CD4-positive, alpha-beta T cell treated with Interleukin-17A for 1 hour (primary cell): ENCODE measurements at places on chromosomes 7 and 10.

DNA sequence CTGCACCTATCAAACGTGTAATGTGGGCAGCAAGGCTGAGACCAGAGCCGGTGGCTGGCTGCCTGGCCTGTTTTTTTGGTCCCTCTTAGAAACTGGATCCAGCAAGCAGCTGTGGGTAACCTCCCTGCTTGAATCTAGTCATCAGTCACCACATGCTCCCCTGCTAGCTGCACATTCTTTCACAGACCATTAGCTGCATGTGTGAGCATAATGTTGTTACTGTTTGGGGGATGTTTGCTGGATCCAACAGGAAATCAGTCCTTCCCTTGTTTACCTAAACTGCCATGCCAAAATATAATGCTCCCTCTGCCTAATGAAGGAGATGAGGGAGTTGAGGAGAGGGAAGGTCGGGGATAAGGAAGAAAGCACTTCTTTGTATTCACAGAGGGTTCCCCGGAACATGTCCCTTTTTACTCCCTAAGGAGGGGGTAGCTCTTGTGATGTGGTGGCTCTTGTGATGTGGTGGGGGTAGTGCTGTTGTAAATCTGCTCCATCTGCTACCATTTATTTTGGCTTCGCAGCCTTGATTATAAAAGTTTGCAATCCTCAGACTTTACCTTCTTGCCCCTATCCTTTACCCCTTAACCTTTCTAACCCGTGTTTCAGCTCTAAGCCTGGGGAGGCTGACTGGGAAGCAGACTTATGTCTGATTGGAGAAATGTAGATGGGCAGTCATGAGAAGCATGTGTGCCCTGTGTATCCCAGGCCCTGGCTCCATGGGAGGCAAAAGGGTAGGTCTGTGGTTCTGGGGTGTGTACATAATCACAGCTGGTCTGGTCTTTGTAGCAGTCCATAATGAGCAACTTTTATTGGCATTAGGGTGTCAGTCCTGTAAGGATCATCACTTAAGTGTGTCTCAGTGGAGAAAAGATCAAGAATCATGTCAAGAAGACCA, 20.8 kb downstream of the LOXL4 start:
- DNase-seq, result no peak

GRCh38 chr7:85638394-85638793, 451.5 kb upstream of the SEMA3D start:
- no peak for DNase-seq

GRCh38 chr7:81331061-81332018, 412.5 kb upstream of the SEMA3C start:
- no peak for DNase-seq

DNA sequence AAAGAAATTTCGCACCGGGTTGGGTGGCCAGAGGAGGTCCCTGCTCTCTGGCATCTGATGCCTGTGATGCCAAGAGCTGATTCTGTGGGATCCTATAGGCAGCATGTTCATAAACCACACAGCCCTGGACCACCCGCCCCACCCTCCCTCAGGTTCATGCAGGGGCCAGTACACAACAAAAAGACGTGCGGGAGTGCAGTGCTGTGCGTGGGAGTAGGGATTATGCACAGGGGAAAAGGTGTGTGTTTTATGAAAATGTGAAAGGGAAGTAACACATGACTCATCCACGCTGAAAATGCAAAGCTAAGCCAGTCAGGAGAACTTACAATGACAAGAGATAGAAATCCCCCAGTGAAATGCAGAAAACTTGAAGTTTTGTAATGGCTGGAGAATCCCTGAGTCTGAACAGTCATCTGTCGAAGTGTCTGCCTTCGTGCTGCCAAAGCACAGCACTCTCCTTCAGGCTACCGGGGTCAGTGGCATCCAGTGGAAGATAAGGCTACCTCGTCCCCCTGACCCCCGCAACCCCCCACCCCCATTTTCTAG, 1.1 kb downstream of the KIAA1217 start:
- no peak for DNase-seq

DNA sequence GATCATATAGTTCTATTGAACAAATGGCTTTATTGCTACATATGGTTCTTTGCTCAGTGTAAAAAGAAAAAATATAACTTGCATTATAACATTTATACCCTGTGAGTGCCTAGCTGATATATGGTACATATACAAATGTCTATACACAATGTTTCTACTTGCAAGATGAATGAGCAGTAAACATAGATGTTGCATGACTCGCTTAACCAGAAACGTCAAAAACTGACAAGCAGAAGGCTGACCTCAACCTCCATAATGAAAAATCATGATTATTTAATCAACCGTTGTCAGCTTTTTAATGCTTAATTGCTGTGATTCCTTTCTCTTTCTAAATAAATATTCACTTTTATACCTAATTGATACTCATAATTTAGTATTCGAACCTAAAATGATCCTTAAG, 183.3 kb downstream of the PTN start:
- no peak for DNase-seq

DNA sequence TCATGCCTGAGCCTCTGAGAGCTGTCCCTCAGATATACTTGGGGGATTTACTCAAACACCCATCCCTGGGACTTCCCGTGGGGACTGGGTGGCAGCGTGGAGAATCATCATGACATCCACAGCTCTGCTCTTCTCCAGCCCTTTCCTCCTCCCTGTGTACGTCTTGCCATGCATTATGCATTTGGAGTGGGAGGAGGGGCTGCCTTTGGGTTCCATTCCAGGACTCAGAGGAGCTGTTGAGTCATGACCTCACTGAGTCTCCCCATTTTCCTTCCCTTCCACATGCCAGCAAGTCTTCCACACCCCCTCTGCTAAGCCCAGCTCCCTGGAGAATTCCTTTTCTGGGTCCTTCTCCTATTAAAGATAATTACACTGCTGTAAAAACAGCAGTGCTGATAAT, 480.7 kb downstream of the SORCS3 start:
- DNase-seq, result no peak

DNA sequence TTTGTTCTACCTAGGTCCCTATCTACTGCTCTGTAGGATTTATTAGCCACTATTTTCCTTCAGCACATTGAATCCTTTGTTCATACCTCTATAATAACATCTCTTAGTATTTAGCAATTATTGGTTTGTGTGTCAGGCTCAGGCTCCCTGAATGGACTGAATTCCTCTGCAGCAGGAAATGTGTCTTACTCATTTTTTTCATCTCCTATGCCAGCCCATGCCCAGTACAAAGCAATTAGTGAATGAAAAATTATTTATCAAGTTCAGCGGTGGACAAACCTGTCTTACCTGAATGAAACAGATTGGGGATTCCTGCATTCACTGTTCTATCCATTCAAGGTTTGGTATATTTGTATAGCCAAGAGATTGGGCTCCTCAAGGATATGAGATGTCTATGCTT, 53.7 kb downstream of the C1GALT1 start:
- no peak for DNase-seq

DNA sequence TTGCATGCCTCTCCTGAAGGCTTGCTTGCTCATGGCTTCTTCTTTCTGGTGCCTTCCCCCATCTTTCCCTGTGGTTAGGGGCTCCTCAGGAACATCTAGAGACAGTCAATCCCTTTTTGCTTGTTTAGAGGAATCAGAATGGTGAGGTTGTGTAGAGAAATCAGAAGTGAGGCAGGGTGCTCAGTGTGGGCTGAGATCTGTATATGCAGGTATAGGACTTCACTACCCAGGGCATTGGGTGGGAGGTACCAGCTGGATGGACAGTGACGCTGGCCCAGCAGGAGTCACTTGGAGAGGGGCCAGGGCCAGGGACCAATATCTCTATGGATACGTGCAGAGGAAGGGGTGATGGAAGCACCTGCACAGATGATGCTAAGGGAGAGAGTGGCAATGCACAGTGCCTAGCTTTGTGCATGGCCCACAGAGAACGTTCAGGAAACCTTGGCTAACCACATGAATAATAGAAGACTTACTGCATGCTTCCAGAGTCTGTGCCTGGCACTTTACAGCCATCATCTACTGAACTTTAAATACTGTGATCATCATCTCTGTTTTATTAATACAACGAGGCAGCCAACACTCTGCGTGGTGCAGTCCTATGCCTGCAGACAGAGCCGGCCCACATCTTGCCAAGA, 255.2 kb downstream of the ABCA13 start:
- no peak for DNase-seq

- DNase-seq, result peak; percentile 24
Measured at GRCh38 chr10:78992333-78992732, 76.4 kb upstream of the ZMIZ1 start.
